Daoy (cell line): ENCODE measurements at places on chromosomes 5 and 9.
A peak's percentile ranks its signal among the peaks of the same experiment; 100 is the strongest.

DNA sequence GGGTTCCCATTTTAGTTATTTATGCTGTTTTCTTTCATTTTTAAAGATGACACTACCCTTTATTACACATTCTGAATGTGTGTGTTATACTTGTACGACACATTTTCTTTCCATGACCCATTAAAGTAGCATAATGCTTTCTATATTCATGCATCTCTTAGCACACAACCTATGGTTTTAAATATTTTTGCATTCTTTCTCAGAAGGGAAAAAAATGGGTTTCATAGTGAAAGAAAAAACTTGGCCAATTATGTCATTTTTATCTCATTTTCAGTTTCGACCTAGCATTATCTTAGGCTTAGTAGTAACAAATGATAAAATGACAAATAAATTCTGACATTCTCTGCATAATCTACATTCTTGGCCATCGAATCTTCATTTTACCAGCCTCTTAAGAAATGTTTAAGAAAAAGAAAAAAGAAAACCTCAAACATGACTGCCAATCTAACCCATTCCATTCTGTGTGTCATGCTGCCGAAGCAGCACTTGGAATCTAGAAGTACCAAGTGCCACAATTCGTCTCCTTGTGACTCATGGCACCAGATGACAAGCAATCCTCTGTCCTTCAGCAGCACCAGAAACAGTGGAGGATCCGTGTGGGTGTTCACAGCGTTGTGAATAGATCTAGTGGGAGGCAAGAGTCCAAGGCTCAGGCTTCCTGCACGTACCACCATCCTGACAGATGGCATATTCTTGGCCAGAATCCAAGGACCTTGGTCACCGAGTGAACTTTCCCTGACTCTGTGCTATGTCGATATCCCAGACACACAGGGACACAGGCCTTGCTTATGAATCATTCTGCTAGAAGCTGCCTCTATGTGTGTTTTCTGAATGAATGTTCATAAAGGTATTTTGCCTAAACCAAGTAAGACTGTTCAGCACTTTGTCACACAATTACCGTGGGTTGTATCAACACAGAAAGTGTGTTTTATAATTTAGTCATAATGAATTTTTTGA is 502.7 kb downstream of the NR2F1-AS1 start:
- peak; percentile 96 for DNase-seq

GRCh38 chr5:120682851-120683250 is 218.8 kb downstream of the PRR16 start:
- DNase-seq: peak; percentile 14

- peak; percentile 28 for DNase-seq
Observed at GRCh38 chr9:94210616-94211603, 48.2 kb upstream of the ZNF169 start.

GRCh38 chr9:108845507-108845906 is 10.3 kb downstream of the ACTL7B start:
- DNase-seq: no peak

- DNase-seq: peak; percentile 48
Observed at GRCh38 chr9:98795970-98796363, 388 bp downstream of the ANKS6 start.

DNA sequence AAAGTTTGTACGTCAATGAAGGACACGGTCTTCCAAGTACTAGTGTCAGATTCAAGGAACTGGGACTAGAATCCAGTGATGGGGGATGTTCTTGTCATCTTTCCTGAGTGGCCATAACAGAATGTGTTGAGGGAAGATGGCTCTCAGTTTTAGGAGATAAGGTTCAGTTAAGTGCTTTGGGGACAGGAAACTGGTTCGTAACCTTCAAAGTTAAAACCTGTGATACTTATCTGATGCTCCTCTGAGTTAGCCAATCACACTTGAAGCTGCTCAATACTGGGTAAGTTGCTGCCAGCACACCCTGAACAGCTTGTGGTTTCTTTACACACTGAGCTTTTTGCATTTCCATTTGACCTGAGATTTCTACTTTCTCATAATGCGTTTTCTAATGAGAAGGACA is 64.4 kb downstream of the PIK3R1 start:
- DNase-seq: no peak

DNA sequence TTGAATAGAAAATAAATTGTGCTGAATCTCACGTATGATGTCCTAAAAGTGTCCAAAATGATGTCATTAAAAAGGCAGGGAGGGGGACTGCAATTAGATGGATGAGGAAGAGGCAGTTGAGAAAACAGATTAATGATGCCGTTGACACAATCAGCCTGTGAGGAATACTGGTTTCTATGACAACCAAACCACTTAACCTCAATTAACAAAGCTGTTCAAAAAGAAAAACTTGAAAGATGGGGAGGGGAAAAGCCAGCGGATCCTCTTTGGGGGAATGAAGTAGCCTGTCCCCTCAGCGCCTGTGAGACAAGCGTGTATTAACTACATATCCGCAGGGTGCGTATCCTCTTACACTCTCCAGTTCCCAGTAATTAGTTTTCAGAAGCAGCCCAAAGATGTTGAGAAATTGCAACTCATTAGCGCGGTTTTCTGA is 160.7 kb downstream of the TTC39B start:
- DNase-seq: no peak
